H4 (cell line): ENCODE measurements at places on chromosomes 13 and 19. TPM values are rescaled to one million over a fixed set of nuclear protein-coding genes. Genes with fewer than 3 reads are reported as not detected.

DNA sequence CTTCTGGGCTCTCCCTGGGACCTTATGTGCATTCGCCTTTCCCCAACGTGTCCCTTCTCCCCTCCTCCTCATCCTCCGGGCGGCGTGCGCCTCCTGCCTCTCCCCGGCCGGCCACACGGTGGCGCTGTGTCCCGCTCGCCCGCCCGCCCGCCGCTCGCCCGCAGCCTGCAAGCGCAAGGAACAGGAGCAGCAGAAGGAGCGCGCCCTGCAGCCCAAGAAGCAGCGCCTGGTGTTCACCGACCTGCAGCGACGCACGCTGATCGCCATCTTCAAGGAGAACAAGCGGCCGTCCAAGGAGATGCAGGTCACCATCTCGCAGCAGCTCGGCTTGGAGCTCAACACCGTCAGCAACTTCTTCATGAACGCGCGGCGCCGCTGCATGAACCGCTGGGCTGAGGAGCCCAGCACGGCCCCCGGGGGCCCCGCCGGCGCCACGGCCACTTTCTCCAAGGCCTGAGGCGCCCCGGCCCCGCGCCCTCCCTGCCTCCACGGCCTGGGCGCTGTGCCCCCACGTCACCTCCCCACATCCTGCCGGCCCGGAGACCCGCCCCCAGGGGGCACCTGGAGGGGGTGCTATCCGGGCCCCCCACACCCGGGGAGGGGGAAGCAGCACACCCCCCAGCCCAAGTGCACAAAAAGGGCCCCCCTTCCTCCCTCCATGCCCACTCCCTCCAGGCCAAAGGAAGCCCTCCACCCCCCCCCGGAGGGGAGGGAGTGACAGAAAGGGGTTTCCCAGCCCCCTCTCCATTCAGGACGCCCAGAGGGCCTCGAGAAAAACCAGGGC lies 21.9 kb downstream of the ONECUT3 start:
- no peak for DNase-seq

- DNase-seq, result no peak
Observed at GRCh38 chr13:39189778-39190177, 151.5 kb downstream of the NHLRC3 start.

KIR3DL1 gene
- total RNA-seq, result not detected in 2 replicates

DNA sequence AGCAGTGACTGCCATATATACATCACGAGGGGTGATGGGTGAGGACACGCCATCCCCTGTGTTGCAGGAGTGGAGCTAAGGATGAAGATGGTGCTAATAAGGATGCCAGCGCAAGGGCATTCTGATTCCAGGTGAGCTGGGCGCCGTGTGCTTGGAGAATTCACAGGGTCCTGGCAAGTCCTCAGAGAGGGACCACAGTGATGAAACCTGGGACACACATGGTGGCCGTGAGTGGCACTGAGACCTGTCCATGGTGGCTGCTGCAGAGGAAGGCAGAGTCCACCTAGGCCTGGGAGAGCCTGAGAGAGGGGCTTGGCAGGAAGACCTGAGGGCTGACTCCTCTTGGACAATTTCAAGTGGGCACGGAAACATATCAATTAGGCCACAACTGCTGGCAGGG lies 65.2 kb downstream of the RFX2 start:
- DNase-seq, result no peak

FOXA3 gene
- total RNA-seq, result 0.31 TPM in 1 of 2 replicates, not detected in the other

DNA sequence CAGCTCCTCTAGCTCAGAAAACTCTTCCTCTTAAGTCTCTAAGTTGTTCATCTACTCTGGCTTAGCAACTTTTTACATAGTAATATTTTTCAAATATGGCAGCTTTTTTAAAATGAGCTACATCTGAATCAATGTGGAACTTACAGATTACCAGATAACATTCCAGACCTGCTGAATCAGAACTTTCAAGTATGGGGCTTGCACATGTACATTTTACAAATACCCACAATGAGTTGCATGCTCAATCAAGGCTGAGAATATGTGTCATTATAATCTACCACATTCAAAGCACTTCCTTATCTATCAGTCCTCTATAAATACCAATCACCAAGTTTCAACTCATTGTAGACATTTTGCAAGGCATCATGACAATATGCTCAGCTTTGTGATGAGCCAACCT lies 383.1 kb downstream of the FGF14 start:
- DNase-seq, result no peak

CD79A gene
- total RNA-seq, result not detected in 2 replicates

TMEM86B gene
- 0.81 TPM in 1 of 2 replicates, not detected in the other for total RNA-seq

GRCh38 chr19:16089010-16089846 lies 12.9 kb downstream of the TPM4 start:
- DNase-seq, result no peak

GRCh38 chr13:77437267-77437666 lies 98.2 kb upstream of the SCEL start:
- DNase-seq, result no peak

DNA sequence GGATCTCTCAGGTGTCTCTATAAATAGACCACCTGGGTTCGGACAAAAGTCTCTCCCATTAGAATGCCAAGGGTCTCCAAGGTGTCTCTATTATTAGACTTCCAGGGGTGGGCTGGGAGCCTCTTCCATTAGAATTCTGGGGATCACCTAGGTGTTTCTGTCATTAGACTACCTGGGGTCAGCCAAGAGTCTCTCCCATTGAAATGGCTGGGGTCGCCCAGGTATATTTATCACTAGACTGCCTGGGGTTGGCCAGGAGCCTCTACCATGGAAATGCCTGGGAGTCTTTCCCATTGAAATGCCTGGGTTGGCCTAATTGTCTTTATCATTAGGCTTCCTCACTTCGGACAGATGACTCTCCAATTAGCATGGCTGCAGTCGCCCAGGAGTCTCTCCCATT lies 1565.5 kb downstream of the UQCRFS1 start:
- DNase-seq, result no peak

DNA sequence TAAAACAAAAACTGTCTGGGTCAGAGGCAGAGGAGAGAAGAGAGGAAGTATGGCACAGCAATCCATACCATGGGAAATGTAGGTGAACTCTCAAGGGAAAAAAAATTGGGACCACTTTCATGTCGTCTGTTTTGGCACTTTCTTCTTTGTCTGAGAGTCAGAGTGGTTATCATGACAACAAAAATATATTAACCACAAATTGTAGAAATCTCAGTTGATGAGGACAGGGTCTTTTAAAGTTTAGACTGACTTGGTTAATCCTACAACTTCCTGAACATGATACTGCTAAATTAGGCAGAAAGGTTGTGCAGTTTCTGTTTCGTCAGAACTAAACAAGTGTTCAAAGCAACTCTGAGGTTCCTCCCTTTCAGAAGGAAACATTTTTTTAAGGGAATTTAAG lies 15.2 kb downstream of the KLF5 start:
- DNase-seq, result peak; percentile 16

- peak; percentile 11 for DNase-seq
Observed at GRCh38 chr13:25085125-25085742, 10.7 kb upstream of the PABPC3 start.

DNA sequence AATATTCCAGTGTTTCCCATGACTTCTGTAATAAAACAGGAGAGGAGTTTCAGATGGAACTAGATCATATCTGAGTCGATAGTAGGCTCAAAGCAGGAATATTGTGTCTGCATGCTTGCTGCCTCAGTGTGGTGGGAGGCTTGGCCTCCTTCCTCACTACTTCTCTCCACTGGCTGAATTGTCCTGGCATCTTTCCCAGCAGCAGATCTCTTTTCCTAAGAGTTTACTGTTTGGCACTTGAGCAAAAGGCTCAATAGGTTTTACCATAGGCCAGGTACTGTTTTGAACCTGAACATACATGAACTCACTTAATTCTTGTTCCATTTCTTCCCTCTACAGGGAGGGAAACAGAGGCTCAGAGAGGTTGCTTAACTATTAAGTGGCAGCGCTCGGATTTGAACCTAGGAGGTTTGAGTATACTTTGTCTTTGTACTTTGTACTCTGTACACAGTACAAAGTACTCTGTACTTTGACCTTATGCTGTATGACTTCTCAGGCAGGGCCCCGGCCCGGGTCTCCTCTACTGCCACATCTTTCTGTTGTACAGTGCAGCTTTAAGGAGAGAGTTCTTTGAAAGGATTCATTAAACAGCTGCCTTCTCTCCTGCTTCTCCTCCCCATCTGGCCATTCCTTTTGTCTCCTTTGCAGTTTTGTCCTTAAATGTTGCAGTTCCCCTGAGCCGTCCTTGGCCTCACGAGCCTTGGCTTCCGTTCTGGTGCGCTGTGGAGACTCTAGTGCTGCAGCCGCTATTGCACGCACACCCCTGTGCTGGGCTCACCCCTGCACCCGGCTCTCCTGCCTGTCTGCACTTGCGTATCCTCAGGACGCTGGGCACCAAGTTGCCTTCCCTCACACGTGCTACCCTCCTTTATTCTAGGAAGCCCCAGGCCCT lies 8.1 kb downstream of the B3GLCT start:
- DNase-seq, result no peak

- no peak for DNase-seq
Observed at GRCh38 chr13:44088991-44089413, 209.3 kb downstream of the LACC1 start.

FGF21 gene
- not detected in 2 replicates for total RNA-seq

ZSCAN4 gene
- not detected in 2 replicates for total RNA-seq

EFNB2 gene
- total RNA-seq, result 6.7 and 8.0 TPM in 2 replicates

DNA sequence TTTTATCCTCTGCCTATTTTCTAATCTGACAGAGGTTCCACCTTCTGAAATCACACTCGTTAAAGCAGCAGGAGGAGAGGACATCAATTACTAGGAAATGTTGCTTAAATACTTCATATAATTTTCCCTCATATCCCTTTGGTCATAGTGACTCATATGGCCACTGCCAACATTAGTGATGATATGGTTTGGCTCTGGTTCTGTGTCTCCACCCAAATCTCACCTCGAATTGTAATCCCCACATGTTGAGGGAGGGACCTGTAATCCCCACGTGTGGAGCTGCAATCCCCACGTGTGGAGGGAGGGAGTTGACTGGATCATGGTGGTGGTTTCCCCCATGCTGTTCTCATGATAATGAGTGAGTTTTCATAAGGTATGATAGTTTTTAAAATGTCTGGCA lies 618.4 kb upstream of the SLITRK5 start:
- no peak for DNase-seq

TMEM59L gene
- 1.2 and 3.2 TPM in 2 replicates for total RNA-seq

DNA sequence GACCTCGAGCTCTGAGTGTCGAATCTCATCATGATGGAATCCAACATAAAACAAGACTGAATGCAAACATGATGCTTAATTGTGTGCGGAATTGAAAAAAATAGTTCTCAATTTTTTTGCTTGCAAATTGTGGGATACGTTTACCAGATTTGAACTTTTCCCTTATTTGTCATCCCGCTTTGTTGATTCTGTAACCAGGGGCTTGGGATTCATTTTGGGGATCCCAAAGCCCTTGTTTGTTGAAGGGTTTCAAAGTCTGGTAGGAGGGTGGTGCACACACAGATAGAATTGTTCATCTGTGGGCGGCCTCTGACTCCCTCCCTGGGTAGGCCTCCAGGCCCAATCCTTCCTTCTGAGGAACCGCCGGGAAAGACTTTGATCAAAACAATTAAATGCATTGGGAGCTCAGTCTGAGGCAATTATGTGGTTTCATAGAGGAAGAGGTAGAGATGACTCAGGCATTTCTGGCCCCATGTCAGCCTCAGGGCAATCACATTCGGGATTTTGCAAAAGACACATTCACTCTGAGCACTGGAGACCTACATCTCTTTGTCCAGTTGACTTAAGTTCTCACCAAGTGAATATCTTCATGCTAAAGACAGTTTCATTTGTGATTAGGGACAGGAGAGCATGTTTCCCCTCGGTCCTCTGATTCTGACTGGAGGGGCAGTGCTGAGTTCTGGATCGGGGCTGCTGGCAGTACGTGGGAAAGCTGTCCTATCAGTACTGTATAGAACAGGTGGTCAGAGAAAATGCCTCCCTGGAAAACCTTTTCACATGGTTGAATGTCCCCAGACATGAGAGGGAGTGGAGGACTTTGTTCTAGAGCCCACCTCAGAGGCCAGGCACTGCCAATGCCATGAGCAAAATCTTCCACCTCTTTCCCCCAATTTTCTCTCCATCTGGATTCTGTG lies 27.8 kb upstream of the IGFL4 start:
- peak; percentile 87 for DNase-seq

GRCh38 chr13:25420161-25420560 lies 48.4 kb downstream of the ATP8A2 start:
- DNase-seq, result no peak

DNA sequence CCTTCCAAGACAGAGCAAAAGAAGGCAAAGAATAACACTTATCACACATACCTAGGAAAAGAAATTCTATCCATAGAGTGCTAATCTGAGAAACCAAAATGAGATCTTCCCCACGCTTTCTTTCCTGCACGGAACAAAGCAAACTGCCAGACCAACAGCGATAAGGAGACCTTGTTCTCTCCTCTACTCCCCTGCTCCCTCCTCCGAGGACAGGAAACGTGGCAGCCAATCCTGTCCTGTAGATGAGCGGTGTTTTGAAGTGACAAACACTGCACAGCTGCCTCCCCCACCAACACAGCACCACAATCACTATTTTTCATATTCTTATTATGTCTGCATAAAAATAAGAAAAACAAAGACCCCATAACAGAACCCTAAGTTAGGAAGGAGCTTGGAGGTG lies 113.9 kb upstream of the IRS2 start:
- no peak for DNase-seq

DNA sequence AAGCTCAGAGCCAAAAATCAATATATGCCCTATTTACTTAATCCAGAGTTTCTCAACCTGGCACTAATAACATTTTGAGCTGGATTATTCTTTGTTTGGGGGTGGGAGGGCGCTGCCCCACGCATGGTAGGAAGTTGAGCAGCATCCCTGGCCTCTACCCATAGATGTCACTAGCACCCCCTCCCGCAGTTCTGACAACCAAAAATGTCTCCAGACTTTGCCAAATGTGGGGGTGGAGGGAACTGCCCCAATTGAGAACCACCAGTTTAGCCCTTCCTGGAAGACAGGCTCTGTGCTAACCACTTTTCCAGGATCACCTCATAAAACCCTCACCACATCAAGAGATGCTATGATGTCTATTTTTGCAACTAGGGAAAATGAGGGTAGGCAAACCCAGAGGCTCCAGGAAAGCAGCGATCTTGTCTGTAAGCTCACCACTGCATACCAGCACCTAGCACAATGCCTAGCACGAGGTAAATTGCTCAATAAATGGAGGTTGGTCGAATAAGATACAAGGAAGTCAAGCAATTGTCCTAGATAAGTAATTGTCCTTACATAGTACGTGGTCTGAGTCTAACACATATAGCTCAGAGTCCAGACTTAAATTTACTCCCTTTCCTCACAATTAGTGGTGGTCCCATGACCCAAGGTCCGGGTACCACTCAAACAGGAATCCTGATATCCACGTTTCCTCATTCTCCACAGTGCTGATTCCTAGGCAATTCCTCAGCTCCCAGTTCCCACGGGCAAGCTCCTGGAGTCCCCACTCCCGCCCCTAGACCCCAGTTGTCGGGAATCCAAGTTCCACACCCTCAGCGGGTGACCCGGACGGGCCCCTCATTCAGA lies 892 bp downstream of the TRIR start:
- DNase-seq, result peak; percentile 31

- no peak for DNase-seq
Observed at GRCh38 chr19:2037651-2038255, 13.3 kb downstream of the MKNK2 start.

RPL18 gene
- total RNA-seq, result 1,978 and 2,048 TPM in 2 replicates

TEX26 gene
- not detected in 2 replicates for total RNA-seq

TRMT1 gene
- 22.5 and 35.1 TPM in 2 replicates for total RNA-seq
